ENCODE measurements at places on chromosomes 6 and 20.

DNA sequence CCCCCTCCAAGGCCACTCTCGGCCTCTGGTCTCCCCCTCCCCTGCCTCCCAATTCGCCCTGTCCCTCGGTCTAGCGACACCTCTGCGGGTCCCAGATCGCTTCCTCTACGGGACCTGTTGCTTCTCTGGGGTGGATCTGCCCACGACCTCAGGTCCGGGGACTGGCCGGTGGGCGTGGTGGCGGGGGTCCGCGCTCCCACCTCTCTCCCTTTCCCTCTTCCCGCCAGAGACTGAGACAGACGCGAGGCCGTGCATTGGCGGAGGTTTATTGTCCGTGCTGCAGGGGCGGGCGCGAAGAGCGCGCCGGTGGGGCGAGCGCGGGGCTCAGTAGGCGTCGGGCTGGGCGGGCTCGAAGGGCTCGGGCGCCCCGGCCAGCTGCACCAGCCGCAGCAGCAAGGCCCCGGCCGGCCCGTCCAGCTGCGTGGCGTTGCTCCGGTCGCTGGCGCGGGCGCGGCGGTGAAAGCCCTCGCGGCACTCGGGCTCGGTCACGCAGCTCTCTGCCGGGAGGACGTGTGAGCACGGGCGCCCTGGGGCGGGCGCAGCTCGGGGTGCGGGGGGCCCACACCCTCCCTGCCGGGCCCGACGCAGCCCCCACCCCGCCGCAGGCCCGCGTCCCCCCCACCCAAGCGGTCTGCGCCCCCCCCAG lies 2.1 kb downstream of the AVP start:
- DNase-seq: no peak

DNA sequence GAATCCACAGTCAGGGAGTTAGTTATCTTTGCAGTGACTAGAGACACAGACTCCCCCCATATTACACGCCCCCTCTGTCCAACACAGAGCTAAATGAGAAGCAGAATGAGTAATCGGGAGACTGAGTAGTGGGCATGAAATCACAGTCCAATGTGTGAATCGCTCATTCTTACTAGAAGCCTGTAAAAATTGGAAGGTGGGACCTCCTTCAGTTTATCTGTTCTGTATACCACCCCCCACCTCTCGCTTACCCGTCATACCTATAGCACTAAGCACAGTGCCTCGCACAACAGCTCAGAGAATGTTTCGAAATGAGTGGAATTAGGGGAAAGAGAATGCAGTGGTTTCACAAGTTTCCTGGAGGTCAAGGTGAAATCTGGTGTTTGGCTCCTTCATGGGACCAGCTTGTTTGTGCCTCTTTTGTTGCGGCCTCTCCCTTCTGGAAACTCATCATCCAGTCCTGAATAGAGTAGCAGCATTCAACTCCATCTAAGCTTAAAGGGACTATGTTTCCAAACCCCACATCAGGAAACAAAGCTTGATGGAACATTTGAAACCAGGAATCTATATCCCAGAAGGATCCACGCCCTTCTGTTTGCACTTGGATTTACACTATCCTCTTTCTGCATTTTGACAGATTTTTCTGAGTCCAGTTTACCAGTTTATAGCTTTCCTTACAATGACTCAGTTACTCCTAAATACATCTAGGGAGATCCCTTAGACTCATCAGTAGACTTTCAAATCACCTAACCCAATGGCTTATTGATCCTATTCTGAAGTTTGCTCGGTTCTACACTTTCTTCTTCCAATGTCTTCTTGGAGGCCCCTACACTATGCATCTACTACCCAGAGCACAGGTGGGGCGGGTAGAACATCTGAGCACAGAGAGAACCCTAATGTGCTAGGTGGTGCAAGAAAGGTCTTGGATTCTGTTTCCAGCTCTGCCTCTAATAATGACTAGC lies 59.2 kb upstream of the PIM1 start:
- DNase-seq: no peak

DNA sequence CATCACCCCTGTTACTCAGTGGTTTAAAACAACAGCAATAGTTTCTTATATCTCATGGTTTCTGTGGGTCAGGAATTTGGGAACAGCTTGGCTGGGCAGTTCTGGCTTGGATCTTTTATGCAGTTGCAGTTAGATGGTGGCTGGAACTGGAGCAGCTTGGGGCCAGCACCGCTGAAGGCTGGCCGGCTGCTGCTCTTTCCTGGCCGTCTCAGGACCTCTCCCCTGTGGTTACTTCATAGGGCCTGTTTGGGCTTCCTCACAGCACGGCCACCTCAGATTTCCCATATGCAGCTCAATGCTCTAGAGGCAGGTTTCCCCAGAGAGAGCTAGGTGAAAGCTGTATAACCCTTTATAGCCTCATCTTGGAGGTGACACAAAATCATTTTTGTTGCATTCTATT lies 15.6 kb downstream of the PKIG start:
- DNase-seq: no peak

GRCh38 chr6:148218542-148219258 lies 123.9 kb upstream of the SASH1 start:
- no peak for DNase-seq

GRCh38 chr20:56706867-56707360 lies 77.8 kb downstream of the TFAP2C start:
- no peak for DNase-seq

DNA sequence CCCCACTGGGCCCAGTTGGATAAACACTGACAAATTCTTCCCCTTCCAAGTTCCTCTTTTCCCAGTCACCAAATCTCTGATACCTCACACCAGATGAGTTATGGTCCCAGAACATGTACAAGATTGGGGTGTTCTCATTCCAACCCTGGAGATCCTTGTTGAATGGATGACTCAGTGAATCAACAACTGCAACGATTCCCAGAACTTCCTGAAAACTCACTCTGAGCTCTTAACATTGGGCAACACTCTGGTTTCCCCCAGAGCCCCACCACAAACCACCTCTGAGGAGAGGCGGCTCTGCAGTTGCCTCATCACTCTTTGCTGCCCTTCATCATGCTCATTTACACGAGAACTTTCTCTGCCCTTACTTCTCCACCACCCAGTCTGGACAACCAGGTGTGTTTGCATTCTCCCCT lies 115.2 kb downstream of the MRPL14 start:
- no peak for DNase-seq
